ENCODE measurements at places on chromosomes 6 and 20.

DNA sequence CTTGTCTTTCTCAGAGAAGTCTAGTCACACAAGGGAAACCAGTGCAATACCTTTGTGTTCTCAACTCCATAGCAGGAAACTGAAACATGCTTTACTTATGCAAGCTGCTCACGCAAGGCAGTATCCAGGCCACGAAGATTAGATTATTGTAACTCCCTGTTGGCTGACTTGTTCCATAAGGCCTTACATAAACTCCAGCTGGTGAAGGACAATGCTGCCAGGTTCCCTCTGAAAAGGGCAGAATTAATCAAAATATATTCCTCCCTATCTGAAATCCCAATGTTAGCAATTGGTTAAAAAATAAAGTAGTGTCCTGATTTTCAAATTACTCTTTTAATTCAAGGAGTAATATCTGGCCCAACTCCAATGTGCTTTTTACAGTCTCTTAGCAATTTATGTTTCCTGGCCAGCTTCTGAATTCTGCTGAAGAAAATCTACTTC lies 966.6 kb downstream of the HACE1 start:
- DNase-seq, result no peak

GRCh38 chr20:22826306-22827230 lies 208.5 kb upstream of the SSTR4 start:
- DNase-seq, result no peak

DNA sequence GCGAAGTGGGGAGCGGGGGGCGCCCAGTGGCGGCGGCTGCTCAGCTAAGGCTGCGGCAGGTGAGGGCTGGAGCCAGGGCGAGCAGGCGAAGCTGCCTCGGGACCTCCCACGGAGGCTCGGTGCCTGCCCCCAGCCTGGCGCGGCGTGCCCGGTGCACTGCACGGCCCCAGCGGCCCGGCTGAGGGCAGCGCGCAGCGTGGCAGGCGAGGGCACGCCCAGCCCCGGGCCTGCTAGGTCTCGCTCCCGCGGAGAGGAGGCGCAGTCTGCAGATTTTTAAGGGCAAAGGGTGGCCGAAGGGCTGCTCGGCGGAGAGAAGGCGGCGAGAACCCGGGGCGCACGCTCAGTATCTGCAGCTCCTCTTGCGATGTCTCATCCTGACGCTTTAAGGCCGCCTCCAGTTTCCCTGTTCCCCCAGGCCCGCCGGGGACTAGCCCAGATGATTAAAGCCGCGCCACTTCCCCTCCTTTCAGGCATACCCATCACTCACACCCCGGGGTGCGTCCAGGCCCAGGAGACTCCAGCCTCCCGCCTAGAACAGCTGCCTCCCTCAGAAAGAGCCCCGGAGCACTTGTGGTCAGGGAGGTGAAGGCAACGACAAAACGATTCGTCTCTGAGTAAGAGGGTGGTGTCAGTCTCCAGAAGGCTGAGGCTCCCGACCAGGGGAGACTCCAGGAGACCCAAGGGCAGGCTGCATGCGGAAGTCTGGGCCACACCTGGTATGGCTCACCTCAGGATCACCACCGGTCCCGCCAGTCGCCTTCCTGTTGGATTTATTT lies at the start of gene FERMT1:
Gene FERMT1 (minus strand): TSS at position 158 of the 776 bp plus-strand sequence. CDS start 3,476 bp downstream, outside the sequence.
- DNase-seq, result peak; percentile 73

- no peak for DNase-seq
Observed at GRCh38 chr20:21167261-21167660, 41.4 kb downstream of the KIZ start.

DNA sequence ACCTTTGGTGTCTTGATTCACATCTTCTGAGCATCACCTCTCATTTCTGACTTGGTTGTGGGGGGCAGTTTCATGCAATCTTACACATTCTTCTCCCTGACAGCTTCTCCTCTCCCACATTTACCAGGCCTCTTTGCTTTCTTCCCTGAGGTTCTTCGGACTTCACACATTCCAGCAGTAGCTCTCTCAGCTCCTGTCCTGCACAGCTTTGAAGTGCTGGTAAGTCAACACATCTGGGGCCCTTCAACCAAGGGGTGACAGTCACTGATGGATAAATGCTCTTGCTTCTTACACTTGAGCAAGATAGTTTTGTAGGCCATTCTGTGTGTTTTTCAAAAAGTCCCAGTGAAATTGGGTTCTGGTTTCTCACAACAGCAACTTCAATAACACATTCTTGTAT lies 2.5 kb upstream of the SLC35B3 start:
- no peak for DNase-seq

- no peak for DNase-seq
Observed at GRCh38 chr6:152173321-152173720, 365.8 kb downstream of the ESR1 start.

DNA sequence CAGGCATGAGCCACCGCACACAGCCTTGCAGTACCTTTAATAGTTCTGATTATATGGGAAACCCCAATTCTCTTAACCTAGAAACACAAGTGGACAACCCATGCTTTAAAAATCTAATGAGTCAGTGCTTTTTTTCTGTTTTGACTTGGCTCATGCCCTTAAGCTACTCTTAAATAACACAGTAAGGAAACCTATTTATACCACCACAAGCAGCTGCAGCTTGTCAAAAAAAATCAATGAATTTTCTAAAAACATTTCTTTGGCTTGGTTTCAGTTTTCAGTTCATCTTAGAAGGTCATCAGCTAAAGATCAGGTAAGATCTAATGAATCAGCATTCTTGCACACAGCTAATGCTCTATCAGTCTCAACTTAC lies 124.1 kb upstream of the DST start:
- no peak for DNase-seq

- DNase-seq, result no peak
Observed at GRCh38 chr6:56040889-56041301, 165.5 kb upstream of the BMP5 start.

- DNase-seq, result no peak
Observed at GRCh38 chr6:163860287-163861081, 446.0 kb downstream of the QKI start.

DNA sequence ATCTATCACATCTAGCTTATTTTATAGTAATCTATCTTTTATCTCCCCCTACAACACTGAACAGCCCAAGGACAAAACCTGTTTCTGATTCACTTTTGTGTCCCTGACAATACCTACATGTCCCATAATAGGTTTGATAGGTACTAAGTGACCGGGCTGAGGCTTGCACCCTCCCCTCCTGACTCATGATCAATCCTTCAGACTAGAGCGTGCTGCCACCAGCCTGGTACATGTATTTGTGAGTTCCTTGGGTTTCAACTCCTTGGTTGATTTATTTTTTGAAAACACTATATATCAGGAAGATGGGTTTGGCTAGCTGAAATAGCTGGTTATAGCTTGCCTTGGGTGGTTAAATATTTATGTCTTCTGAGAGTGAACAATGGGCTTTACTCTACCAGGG lies 41.6 kb upstream of the RAB23 start:
- DNase-seq, result no peak

- no peak for DNase-seq
Observed at GRCh38 chr6:119207327-119207726, 128.9 kb upstream of the FAM184A start.

DNA sequence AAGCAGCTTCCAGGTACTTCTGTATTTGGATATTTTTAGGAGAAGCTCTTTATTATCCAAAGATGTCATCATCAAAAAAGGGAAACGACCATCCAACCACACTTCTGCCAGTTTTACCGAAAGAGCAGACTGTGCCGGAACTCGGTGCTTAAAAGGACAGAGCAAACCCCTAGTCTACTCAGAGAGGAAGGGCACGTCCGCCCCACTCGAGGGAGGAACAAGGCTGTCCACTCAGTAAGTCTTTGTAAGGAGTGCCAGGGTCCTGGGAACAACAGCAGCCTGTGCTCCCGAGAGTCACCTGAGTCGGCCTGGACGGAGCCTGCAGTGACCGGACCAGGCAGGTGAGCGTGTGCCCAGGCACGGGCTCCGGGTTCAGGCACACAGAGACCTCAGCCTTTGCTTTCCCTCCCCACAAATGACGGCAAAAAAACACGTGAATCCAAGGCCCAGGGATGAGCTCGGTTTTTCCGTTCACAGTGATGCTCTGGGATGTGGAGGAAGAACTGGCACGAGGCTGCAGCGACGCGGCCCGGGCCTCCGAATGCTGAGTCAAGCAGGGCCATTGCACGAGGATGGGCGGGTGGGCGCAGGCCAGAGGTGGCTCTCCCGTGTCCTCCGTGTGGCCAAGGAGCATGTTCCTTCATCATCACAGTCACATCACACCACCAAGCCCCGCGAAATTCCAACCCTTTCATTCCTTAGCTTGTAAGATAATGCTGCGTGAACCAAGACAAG lies 17.4 kb upstream of the SLCO4A1 start:
- DNase-seq, result no peak

GRCh38 chr6:166775180-166775922 lies 148.3 kb upstream of the RPS6KA2 start:
- no peak for DNase-seq

- DNase-seq, result no peak
Observed at GRCh38 chr20:46690219-46691106, 1.2 kb upstream of the TP53RK start.

DNA sequence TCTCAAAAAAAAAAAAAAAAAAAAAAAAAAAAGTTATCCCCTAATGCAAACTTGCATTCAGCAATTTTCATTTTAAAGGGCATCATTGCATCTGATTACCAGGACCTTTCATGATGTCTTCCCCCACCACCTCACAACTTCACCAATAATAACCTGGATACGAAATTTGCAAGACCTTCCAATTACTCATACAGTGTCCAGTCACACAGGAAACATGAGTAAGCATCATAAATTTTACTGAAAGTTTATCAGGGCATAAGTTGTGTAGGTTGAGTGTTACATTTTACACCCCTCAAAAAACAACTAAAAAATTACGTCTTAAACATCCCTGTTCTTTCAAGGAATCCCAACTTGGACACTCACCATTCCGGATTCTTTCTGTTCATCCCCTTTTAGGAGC lies 79.1 kb upstream of the ANKEF1 start:
- DNase-seq, result no peak

GRCh38 chr20:24791953-24792352 lies 157.1 kb upstream of the CST7 start:
- no peak for DNase-seq

GRCh38 chr6:40779409-40779808 lies 192.2 kb upstream of the LRFN2 start:
- DNase-seq, result no peak

- no peak for DNase-seq
Observed at GRCh38 chr20:48949304-48950170, 28.0 kb downstream of the ARFGEF2 start.

- no peak for DNase-seq
Observed at GRCh38 chr6:4802312-4802935, 26.2 kb downstream of the CDYL start.

DNA sequence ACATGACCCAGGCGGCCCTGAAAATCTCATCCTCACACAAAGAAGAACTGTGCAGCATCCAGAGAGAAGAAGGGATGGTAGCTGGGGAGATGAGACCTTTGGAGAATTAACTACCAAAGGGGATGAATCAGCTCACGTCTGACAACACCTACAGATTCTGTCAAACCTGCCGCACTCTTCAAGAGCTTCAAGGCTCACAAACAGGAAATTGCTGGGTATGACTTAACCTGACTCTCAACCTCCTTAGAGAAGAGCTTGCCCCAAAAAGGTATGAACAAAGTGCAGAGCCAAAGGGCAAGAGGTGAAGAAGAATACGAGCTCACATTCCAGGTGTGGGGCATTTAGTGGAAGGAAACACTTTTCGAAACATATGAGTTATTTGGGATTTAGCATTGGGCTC lies 139.8 kb downstream of the BACH2 start:
- no peak for DNase-seq

DNA sequence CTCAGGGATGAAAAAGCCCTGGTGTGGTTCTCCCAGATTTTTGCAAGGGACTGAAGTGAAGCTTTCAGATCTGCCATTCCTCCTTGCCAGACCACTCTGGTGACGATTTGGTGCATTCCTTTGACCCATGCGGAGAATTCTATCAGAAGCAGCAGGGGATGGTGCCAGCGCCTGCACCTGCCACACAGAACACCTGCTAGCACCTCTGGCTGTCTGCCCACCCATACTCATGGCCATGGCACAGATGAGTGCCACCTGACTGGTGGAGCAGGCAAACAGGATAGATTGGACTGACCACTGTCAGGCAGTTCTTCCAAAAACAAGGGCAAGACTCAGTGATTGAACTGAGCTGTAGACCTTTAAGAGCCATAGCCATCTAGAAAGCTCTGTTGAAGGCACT lies 107.1 kb downstream of the CDYL start:
- DNase-seq, result no peak

DNA sequence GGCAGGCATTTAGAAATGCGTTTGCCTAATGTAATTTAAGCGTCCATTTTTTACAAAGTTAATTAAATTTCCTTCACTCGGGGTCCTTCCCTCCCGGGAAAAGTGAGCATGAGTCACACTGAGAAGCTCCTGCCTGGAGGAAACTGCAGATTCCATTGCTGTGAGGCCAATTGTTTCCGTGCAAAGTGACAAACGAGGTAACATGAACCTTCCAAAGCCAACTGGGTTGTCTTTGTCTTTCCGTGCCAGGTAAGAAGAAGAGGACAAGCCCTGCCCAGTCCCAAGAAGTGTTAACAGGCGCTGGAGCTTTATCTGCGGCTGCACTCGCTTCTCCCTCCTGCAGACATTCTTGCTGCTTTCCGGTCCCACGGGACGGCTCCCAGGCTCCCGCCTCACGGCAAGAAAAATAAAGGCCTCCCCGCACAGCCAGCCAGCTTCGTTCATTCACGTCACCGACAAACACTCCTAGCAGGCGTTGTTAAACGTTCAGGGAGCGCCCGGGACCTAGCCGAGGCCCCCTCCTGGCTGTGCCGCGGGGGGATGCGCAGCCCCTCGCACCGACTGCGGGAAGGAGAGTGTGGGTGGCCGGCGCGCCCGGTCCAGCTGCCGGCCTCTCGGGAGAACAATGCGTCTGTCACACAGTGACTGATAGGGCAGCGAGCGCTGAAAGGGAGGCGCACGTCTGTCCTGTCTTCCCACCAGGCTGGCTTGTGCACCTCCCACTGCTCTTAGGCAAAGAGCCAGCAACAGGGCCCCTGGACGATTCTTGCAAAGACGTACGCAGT lies 61.5 kb upstream of the HDDC2 start:
- DNase-seq, result no peak

- DNase-seq, result no peak
Observed at GRCh38 chr20:11496380-11496779, 421.3 kb upstream of the BTBD3 start.

DNA sequence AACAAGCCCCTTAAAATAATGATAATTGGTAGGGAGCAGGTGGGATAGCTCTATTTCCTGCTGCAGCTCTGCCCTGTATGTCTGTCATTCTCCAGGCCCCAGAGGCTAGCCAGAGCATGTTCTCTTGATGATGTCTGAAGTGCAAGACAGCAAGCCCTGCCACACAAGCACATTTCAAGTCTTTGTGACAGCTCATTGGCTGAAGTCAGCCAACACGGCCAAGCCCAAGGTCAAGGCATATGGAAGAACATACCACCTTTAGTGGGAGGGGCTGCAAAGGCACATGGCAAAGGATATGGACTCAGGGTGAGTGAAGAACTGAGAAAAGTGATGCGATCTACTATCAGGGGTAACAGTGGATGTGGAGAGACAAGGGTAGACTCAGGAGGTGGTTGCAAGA lies 116.1 kb downstream of the PRND start:
- no peak for DNase-seq

Data from GOT3 (cell line).